IPS DF 6.9 (cell line): ENCODE measurements at places on chromosomes 13 and 19.

GRCh38 chr13:34420702-34421346 lies 521.2 kb upstream of the NBEA start:
- H3K27me3 ChIP-seq: no peaks in the 10 kb centered on the region
- H3K27ac ChIP-seq: no peak overlapping the region

DNA sequence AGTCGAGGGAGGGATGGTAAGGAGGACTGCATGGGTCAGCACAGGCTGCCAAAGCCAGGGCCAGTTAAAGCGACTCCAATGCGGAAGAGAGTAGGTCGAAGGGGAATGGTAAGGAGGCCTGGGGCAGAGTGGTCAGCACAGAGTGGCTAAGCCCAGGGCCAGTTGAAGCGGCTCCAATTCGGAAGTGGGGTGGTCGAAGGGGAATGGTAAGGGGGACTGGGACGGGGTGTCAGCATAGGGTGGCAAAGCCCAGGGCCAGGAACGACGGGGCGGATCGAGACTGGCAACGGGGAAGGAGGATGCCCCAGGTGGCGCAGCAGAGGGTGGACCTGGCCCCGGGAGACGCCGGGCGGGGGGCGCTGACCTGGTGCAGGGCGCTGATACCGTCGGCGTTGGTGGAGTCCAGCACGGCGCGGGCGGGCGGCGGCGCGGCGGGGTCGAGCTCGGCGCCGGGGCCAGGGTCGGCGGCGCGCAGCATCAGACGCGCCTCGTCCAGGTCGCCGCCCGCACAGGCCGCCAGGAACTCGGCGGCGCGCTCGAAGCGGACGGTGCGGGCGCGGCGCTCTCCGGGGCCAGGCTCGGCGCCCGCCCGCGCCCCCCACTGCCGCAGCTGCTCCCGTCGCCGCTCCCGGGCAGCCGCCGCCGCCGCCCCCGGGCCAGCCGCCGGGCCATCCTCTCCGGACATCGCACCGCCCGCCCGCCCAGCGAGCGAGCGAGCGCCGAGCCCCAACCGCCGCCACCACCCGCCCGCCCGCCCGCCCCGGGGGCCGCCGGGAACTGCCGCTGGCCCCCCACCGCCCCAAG lies at the start of gene PPP1R12C:
Gene PPP1R12C (minus strand): TSS at position 779 of the 804 bp plus-strand sequence. CDS start 94 bp downstream, at position 685.
- H3K4me3 ChIP-seq: peak within 1 kb of the TSS; percentile 89
- H3K36me3 ChIP-seq: peaks cover 4% of the 10 kb centered on the region; the same call in 1 of the 2 replicates
- no peaks in the 10 kb centered on the region for H3K27me3 ChIP-seq
- H3K4me1 ChIP-seq: peaks cover 2% of the 10 kb centered on the region; the same call in 1 of the 2 replicates
- no peak for DNase-seq

- H3K4me3 ChIP-seq: no peak overlapping the region
- H3K4me1 ChIP-seq: no peaks in the 10 kb centered on the region
- H3K27ac ChIP-seq: no peak overlapping the region
- H3K27me3 ChIP-seq: no peaks in the 10 kb centered on the region
Observed at GRCh38 chr19:38149661-38150061, 74.4 kb downstream of the DPF1 start.

GRCh38 chr19:43780706-43781525 lies at the start of gene KCNN4:
Gene KCNN4 (minus strand): TSS chr19:43780973. CDS start chr19:43780861, 112 bp downstream.
- H3K4me1 ChIP-seq: peaks cover 1% of the 10 kb centered on the region; the same call in 1 of the 2 replicates
- H3K4me3 ChIP-seq: no peak within 1 kb of the TSS
- no peak for DNase-seq
- no peaks in the 10 kb centered on the region for H3K36me3 ChIP-seq

GRCh38 chr13:82717249-82717648 lies 1165.0 kb downstream of the SLITRK1 start:
- H3K36me3 ChIP-seq: no peaks in the 10 kb centered on the region
- no peaks in the 10 kb centered on the region for H3K27me3 ChIP-seq
- H3K27ac ChIP-seq: no peak overlapping the region
- DNase-seq: no peak

DNA sequence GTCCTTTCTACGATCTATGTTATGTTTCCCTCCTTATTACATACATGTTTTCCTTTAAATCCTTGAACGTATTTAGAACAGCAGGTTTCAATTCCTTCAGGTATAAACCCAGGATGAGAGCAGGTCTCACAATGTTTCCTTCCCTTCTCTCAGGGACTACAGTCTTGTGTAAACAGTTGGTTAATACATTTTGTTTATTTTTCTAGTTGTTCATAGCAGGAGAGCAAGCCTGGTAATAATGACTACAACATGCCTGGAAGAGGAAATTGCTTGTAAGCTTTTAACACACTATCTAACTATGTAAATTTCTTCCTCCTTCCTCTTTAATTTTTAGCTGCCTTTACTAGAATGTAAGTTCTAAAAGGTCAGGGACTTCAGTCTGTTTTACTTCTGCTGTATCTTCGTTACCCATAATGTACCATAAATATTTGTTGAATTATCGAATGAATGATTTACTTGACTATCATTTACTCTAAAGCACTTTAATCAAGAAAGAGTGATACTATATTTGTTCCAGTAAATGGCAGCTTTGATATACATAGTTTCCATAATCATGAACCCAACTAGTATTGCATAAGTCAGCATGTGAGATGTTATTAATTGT lies 28.9 kb upstream of the TNFRSF19 start:
- H3K27me3 ChIP-seq: no peaks in the 10 kb centered on the region
- H3K4me3 ChIP-seq: no peak overlapping the region
- no peaks in the 10 kb centered on the region for H3K36me3 ChIP-seq
- no peaks in the 10 kb centered on the region for H3K4me1 ChIP-seq
- no peak overlapping the region for H3K27ac ChIP-seq

GRCh38 chr13:68369739-68370138 lies 1139.6 kb upstream of the PCDH9 start:
- no peak overlapping the region for H3K4me3 ChIP-seq
- no peak for DNase-seq
- no peak overlapping the region for H3K27ac ChIP-seq
- no peaks in the 10 kb centered on the region for H3K36me3 ChIP-seq
- no peaks in the 10 kb centered on the region for H3K4me1 ChIP-seq
- H3K27me3 ChIP-seq: no peaks in the 10 kb centered on the region

- no peaks in the 10 kb centered on the region for H3K36me3 ChIP-seq
- H3K4me3 ChIP-seq: peak overlapping the region; percentile 81
- H3K27ac ChIP-seq: no peak overlapping the region
- 0 out of 2 replicates have a peak, but pooled peaks cover 1% of the 10 kb centered on the region for H3K4me1 ChIP-seq
Observed at GRCh38 chr19:53102206-53102755, 941 bp downstream of the ZNF160 start.

DNA sequence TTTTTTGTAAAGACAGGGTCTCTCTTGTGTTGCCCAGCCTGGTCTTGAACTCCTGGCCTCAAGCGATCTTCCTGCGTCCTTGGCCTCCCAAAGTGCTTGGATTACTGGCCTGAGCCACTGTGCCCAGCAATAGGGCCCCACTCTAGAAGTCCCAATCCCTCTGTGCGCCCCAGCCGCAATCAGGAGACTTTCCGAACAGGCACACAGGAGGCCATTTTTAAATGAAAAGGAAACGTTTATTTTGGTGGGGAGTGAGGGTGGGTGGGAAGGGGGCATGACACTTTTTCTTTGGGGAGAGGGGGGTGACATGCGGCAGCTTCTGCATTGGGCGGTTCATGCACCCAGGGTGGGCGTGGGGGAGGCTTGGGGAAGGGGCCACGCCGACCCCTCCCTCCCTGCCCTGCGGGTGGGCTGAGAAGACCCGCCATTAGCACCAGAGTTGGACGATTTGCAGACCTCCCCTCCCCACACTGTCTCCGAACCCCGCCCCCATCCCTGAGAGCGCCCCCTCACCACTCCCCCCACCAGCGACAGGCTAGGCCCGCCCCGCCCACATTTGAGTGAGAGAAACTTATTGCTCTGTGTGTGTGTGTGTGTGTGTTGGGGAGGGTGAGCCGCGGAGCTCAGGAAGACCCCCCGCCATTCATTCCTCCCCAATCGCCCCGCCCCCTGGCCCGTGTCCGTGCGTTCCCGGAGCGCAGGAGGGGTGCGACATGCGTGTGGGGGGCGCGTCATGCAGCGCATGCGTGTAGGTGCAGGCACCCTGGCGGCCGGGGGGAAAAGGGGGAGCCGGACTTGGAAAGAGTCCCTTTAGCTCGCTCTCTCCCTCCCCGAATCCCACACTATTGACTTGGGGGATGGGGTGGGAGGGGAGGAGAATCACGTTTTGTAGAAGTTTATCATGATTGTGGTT lies 17.2 kb downstream of the KCNC3 start:
- H3K36me3 ChIP-seq: no peaks in the 10 kb centered on the region
- no peak for DNase-seq
- H3K4me3 ChIP-seq: peak overlapping the region; percentile 50; the same call in 1 of the 2 replicates
- no peaks in the 10 kb centered on the region for H3K4me1 ChIP-seq

- no peak overlapping the region for H3K4me3 ChIP-seq
- H3K4me1 ChIP-seq: no peaks in the 10 kb centered on the region
- H3K36me3 ChIP-seq: no peaks in the 10 kb centered on the region
- no peak overlapping the region for H3K27ac ChIP-seq
Observed at GRCh38 chr19:28874742-28875141, 338.2 kb downstream of the UQCRFS1 start.

DNA sequence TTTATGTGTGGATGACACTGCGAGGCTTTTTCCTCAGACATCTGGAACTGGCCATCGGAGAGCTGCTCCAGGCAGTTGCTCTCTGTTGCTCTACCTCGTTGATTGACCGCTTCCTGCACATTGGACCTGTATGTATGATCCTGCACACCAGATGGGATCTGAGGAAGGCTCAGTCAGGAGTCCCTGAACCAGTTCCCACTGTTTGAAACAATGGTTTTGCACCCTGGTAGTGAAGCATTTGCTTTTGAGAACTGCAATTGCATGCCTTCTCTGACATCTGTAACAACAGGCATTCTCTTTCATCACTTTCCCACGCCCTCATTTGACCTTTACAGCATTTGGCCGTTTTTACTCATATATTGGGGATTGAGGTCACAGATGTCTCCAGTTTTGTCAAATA lies 61.1 kb upstream of the NPAS1 start:
- H3K36me3 ChIP-seq: no peaks in the 10 kb centered on the region
- DNase-seq: no peak
- no peaks in the 10 kb centered on the region for H3K27me3 ChIP-seq
- H3K4me1 ChIP-seq: 0 out of 2 replicates have a peak, but pooled peaks cover 2% of the 10 kb centered on the region
- no peak overlapping the region for H3K4me3 ChIP-seq
